ENCODE measurements at places on chromosomes 2 and 18. TPM values are rescaled to one million over a fixed set of nuclear protein-coding genes. Genes with fewer than 3 reads are reported as not detected.

The WDSUB1 gene
- polyA plus RNA-seq = 12.3 TPM

The GATA6 gene
- not detected for polyA plus RNA-seq

The NRP2 gene
- 0.55 TPM for polyA plus RNA-seq

The BMP10 gene
- not detected for polyA plus RNA-seq

The HOXD1 gene
- polyA plus RNA-seq = not detected

The GPR45 gene
- polyA plus RNA-seq = not detected

The OBSL1 gene
- not detected for polyA plus RNA-seq

The COL4A3 gene
- 6.2 TPM for polyA plus RNA-seq

The PPP1CB gene
- 63.6 TPM for polyA plus RNA-seq

The RNU2-63P gene
- polyA plus RNA-seq = not detected

The IMPACT gene
- 9.2 TPM for polyA plus RNA-seq

The ANKRD39 gene
- 16.3 TPM for polyA plus RNA-seq
